NCI-H146 (cell line): ENCODE measurements at places on chromosomes 13 and 19.

DNA sequence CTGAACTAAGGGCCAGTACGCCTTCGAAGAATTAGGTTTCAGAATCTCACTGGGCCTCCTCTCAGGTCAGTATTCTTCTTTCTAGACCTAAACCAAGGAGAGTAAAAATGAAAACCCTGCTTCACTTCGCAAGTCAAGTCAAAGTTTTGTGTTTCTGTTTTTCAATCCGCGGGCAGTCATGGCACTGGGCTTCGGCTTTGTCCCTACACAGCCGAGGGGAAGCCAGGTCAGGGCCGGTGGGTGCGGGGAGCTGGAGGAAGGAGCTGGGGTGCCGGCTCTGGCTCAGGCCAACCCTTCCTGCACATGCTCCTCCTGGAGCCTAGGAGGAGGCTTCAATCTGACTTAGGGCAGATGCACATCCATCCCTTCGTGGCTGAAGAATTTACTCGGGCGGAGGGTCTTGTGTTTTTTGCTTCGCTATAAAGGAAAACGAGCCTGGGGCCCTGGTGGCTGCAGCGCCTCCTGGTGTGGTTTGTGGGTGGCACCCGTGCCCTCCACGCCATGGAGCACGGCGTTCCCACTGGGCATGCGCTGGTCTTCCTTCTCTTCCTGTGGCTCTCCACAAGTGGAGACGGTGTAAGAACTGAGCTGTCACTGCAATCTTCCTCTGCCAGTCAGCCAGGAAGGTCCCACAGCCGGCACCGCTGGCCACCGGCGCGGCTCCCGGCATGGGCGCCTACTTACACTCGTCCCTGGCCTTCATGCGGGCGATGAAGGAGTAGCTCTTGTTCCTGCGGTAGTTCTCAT lies 22.5 kb downstream of the C19orf44 start:
- DNase-seq, result no peak

DNA sequence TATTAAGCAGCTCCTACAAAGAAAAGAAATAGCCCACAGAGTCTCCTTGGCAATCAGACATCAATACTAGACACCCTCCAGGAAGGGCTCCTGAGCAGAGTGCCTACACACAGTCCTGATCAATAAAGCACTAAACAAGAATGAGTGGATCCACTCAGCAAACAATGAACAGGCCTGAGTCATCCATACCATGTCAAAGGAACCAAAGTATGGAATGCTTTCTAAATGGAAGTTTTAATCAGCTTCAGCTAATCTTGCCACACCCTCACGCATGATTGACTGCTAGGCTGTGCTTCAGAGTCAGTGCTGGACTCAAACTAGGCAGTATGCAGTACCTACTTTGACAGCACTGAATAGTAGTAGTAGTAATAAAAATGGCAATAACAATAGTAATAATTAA lies 392.7 kb upstream of the HTR2A start:
- no peak for DNase-seq

- DNase-seq, result no peak
Measured at GRCh38 chr13:21216332-21216731, 39.9 kb downstream of the MRPL57 start.

DNA sequence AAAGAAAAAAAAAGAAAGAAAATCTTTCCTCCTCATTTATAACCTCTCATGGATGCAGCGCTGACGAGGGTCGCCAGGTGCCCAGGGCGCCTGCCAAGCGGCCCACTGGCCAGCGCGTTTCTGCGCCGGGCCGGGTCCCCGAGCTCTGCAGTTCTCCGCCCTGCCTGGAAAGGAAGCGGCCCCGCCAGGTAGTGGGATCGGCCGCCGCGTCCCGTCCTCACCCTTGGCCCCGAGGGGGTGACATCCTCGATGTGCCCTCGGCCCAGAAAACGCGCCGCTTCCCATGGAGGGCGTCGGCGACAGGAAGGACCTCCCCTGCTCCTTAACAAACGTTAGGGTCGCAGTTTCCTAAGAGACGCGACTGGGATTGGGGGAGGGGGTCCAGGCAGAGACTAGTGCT lies 56.9 kb downstream of the ZNF726 start:
- peak; percentile 44 for DNase-seq

- no peak for DNase-seq
Measured at GRCh38 chr13:81987677-81988357, 1646.9 kb upstream of the SPRY2 start.

DNA sequence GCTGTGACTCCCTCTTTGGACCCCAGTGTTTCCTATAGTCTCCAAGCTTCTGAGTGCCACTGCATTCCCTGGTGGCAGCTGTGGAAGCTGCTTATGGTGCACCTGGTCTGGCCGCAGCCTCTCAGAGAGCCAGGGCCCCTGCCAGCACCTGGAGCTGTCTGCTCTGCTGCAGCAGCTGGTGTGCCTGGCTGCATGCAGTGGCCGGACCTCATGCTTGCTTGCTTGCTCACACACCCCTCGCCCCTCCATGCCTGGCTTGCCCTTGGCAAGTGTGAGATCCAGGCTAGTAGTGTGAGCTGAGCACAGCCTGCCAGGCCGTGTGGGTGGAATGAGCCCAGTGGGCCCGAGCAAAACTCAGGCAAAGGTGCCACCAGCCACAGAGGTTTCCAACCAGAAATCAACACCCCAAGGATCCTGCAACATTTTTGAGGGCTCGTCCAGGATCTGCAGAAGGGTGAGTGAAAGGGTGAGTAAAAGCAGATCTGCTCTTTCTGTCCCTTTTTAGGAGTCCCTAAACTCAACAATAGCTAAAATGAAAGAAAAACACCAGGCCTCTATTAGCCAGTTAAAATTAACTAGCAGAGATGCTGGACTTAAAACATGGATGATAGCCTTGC lies 7.6 kb upstream of the MLLT1 start:
- DNase-seq, result no peak

DNA sequence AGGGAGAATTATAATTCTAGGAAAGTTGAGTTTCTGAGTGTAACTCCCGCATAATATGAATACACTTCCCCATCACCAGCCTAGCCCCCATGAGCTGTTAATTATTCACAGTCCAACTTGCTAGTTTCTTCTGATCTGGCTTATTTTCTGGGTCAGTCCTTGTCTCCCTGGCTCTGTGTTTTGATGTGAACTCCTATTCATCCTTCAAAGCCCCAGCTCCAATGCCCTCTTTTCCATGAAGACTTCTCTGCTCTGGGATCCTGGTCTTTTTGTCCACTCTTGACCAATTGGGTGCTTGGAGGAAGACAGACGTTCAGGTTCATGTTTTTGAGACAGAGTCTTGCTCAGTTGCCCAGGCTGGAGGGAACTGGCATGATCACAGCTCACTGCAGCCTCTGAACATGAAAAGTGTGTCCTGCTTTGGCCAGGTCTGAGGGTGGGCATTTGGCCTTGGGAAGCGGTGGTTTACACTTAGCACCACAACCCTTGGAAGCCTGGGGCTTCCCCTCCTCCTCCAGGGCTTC lies 605 bp downstream of the LRG1 start:
- DNase-seq, result no peak

DNA sequence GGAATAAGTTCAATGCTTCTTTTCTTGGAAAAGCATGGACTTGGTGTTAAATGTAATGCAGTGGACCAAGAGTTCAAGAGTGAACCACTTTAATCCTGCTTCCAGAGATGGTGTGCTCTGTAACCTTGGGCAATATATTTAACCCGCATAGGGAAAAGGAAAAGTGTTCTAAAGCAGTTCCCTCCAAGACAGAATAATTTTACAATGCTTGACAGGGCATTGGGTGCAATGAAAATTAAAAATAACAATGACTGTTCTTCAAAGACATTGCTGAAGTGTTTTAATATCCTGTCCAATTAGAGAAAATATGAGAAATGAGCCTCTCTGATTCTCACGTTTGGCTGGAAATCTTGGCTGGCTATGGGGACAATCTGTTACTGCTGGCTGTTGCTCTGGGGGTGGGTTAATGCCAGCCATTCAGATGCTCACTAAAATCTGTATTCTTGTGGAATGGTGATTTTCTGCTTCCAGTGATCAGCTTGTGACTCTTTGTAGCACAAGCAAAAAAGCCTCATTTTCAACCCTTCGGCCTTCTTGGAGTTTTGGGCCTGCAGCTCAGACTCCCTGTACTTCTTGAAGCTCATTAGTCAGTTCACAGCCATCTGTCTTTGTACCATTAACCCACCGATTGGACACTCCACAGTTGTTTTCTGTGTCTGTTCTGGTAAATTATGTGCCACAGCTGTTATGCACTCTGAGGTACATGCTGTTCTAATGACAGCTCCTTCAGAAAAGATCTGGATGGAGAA lies 310.6 kb downstream of the LMO7 start:
- no peak for DNase-seq

DNA sequence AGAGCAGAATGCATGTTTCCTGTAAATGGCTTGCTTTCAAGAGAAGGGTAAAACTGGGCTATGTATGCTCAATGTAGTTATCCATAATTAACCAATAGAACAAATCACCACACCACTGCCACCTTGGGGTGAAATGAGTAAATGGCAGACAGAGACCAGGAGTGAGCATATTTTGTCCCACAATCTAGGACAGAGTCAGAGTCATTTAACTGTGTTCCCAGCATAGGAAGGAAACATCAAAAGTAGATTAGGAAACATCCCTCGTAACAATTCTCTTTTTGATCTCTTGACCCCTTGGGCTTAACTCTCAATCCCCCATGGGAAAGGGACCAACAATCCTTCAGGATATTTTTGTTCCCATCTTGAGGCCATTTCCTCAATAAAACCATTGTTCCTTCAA lies 224.8 kb downstream of the NHLRC3 start:
- peak; percentile 70 for DNase-seq

DNA sequence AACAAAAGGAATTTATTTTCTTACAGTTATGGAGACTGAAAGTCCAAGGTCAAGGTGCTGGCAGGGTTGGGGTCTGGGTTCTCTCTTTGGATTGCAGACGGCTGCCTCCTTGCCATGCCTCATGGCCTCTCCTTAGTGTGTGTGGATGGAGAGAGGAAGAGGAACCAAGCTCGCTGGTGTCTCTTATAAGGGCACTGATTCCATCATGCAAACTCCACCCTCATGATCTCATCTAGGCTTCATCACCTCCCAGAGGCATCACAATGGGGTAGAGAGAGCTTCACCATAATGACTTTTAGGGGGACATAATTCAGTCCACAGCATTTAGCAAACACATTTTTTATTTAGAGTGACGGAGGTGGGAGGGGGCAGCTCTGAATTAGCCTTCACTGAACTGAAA lies 104.9 kb upstream of the ABCC4 start:
- DNase-seq, result no peak

DNA sequence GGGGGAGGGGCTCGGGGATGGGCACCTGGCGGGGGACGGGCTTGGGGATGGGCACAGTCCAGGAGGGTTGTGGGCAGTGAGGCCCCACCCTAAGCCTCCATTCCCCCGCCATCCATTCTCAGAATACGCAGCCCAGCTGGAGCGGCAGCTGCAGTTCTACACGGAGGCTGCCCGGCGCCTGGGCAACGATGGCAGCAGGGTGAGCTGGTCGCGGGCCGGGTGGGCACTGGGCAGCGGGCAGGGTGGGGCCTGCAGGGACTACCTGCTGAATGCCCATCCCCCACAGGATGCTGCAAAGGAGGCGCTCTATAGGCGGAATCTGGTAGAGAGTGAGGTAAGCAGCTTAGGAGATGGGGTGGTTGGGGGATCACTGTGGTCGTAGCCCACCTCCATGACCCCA lies 8.3 kb downstream of the PODNL1 start:
- DNase-seq, result no peak

- DNase-seq, result no peak
Measured at GRCh38 chr19:55703790-55704215, 28.8 kb downstream of the EPN1 start.

- DNase-seq, result no peak
Measured at GRCh38 chr13:46622630-46623256, 69.8 kb downstream of the LRCH1 start.

- no peak for DNase-seq
Measured at GRCh38 chr19:8814176-8814575, 17.9 kb downstream of the ZNF558 start.

DNA sequence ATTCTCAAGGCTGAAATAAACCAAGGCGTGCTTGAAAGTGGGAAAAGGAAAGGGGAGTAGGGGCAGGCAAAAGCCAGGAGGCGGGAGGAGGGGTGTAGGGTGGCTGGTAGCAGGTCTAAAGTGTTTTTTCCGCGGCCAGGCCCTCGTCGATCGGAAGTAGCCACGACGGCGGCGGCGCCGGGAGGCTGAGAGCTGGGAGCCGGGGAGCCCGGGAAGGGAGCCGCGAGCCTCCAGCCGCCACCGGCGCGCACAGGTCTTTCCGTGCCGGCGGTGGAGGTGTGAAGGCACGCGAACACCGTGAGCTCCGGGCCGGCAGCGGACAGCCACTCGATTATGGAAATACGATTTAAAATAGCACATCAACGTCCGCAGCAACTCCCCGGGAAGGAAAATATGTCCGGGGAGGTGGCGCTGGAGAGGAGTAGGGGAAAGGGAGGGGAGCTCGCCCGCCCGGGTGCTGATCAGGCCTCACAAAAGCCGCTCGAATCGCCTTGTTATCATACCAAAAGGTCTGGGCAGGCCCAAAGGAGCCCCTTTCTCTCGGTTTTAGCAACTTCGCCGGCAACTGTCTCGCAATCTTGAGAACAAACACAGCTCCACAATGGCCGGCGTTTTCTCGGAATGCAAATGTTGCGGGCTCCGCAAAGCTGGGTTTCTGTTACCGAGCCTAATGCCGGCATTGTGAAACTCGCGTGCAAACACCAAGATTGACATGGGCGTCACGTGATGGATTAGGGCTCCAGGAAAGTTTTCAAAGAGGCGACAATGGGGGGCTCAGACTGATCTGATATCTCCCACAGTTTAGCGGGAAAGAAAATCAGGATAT lies 2.9 kb upstream of the PCDH8 start:
- peak; percentile 81 for DNase-seq

DNA sequence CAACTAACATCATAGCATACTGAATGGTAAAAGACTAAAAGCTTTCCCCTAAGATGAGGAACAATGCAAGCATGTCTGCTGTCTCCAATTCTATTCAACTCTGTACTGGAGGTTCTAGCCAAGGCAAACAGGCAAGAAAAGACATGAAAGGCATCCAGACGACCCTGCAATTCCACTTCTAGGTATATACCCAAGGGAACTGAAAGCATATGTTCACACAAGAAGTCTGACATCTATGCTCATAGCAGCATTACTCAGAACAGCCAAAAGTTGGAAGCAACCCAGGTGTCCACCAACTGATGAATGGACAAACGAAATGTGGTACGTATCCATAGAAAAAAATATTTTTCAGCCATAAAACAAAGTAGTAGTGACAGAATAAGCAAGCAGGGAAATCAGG lies 39.1 kb downstream of the PEPD start:
- no peak for DNase-seq

GRCh38 chr19:570251-570686 lies 2.1 kb upstream of the BSG start:
- DNase-seq, result no peak
